ENCODE measurements at places on chromosomes 6 and 20.

- peak; percentile 10 for DNase-seq
Measured at GRCh38 chr6:132190097-132190814, 211.0 kb downstream of the MOXD1 start.

DNA sequence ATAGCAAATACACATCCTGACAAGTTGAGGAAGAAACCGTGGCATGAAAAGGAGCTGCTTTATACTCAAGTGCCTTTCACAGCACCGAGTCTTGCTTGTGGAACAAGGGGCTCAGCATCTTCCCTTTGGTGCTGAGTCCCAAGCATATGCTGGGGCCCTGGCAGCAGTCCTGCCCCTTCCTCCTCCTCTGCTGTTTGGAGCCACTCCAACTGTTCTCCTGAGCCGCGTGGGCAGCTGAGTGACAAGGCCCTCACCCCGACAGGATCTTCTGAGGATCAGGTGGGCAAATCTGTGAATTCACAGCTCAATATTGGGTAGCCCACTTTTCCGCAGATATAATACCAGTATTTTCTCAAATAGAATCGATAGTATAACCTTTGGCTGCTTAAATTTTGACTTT is 24.7 kb downstream of the DACT2 start:
- DNase-seq: no peak

GRCh38 chr20:62562831-62563230 is 79.5 kb upstream of the SLCO4A1 start:
- DNase-seq: no peak

DNA sequence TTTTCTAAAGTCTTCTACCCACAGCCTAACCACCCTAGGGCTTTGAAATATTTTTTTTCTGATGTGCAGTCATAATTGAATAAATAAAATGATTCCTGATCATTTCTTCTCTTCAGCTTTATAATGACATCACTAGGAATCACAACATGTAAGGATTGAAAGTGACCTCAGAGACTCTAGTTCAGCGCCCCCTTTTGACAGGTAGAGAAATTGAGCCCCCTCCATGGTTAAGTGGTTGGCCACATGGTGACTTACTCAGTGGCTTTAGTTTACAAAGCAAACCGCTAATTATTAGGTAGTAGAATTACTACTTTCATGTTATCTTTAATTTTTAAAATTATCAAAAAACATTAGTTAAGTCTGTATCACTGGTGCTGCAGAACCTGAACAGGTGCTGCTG is 13.3 kb upstream of the SLC2A12 start:
- peak; percentile 51 for DNase-seq

- DNase-seq: no peak
Measured at GRCh38 chr6:37871616-37872372, 52.3 kb downstream of the ZFAND3 start.

DNA sequence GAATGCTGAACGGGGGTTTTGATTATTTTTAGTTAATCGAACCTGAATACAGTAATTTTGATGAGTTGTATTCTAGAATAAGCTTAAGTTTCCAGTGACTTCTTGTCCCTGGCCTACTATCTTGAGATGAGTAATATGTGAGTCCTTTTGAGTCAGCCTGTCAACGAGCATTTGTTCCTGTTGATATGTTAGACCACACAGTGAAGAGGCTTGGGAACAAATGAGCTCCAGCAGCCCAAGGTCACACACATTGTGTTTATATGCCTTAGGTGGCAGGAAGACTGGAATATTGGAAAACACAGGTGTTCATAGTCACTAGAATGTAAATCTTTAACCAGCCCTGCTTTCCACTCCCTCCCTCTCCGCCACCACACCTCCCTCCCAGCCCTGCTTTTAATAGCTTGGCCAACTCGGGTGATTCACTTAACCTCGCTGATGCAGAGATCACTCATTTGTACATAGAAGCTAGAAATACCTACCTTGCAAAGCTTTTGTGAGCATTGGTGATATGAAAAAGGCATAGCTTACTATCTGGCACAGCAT is 9.1 kb downstream of the SMPDL3A start:
- DNase-seq: no peak

DNA sequence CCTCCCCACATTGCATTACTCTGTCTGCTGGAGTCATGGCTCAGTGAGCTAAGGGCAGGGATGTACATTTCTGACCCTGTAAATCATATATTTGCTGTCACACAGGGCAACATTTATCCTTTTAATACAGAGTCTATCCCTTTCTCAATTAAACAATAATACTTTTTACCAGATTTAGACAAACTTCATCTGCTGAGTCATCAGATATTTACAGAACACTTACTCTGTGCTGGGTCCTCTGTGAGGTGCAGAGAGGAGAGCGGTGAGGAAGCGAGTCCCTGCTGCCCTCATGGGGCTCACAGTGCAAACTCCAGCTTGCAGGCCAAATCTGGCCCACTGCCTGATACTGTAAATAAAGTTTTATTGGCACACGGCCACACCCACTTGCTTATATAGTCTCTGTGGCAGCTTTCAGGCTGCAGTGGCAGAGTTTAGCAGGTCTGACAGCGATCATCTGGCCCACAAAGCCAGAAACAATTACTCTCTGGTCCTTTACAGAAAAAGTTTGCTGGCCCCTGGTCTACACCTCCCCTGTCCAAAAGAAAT is 144.5 kb downstream of the CDH26 start:
- DNase-seq: no peak

DNA sequence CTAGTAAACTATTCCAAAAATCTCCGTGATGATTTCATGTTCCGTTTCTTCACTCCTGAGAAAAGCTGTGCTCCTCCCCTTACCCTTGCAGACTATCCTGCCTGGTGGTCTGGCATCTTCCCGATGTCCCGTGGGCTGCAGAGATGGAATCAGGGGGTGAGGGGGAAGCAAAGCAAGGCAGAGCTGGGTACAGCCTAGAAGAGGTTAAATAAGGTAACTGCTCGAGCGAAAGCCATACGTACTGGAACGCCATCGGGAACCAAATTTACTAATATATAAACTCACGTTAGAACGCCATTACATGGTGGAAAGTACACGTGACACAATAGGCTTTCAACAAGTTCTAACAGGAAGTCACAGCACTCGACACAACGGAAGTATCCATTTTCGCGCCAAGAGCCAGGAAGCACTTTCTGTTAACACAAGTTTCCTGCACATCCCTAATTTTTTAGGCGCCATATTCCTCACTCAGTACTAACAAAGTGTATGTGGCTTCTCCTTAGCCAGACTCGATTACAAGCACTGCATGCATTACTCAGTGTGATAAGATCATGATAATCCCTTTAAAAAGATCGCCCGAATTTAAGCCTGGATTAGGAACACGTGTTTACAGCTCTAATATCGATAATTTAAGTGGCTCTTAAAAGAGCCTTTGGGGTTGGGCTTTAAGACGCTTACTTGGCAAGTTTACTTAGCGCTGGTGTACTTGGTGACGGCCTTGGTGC is 101.6 kb upstream of the PRSS16 start:
- peak; percentile 97 for DNase-seq

GRCh38 chr6:170407200-170407599 is 100.6 kb downstream of the FAM120B start:
- DNase-seq: no peak

Data from OCI-M1 (cell line).